ENCODE measurements at places on chromosomes 6 and 20. TPM values are rescaled to one million over a fixed set of nuclear protein-coding genes. Genes with fewer than 3 reads are reported as not detected.
A peak's percentile ranks its signal among the peaks of the same experiment; 100 is the strongest.

PTCHD4 gene
- not detected for total RNA-seq

CSNK2B gene
- 142 TPM for total RNA-seq

XKR7 gene
- total RNA-seq, result 0.58 TPM

RBM24 gene
- 2.6 TPM for total RNA-seq

RPP40 gene
- total RNA-seq, result 5.3 TPM

GRCh38 chr20:20488388-20488787 is 120.5 kb downstream of the INSM1 start:
- no peak for DNase-seq

DNA sequence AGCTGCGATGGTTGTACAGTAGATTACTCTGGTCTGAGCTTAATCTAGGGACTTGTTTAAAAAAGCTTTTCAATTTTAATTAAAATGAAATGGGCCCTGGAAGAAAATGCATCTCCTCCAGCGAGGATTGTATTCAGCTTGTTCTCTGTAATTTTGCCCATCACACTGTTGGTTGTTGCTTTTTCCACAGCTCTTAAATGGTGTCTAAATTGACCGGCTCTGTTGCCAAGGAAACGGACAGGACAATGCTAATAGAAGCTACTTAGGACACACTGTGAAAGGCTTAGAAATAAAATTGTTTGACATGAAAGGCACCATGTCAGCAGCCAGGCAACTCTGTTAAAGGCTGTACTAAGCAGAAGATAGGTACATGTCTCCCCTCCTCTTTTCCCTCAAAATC is 116.7 kb upstream of the NRSN1 start:
- peak; percentile 49 for DNase-seq

DNA sequence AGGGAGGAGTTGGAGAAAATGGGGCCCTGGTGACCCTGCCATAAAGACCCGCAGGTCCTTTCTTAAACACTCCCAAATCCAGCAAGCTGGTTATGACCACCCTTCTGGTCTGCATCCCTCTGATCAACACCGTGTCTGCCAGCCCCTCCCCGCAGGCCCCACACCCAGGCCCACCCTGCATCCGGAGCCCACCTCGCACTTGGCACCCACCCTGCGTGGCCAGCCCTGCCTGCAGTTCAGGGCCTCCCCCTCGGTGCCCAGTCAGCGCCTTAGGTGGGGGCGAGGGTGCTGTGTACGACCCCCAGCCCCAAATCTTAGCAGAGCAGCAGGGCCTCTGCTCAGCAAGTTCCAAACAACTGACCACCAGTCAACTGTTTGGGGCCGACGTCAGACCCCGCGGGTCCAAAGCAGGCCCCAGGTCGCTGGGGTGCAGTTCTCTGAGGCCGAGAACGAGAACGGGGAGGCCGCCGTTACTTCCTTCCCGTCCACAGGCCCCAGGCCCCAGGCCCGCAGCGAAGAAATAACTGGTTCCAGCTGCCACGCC is 1.2 kb downstream of the ACSS1 start:
- peak; percentile 35 for DNase-seq

SLC9A8 gene
- total RNA-seq, result 2.7 TPM

GRCh38 chr20:16388731-16389130 is 184.5 kb downstream of the KIF16B start:
- no peak for DNase-seq

DNA sequence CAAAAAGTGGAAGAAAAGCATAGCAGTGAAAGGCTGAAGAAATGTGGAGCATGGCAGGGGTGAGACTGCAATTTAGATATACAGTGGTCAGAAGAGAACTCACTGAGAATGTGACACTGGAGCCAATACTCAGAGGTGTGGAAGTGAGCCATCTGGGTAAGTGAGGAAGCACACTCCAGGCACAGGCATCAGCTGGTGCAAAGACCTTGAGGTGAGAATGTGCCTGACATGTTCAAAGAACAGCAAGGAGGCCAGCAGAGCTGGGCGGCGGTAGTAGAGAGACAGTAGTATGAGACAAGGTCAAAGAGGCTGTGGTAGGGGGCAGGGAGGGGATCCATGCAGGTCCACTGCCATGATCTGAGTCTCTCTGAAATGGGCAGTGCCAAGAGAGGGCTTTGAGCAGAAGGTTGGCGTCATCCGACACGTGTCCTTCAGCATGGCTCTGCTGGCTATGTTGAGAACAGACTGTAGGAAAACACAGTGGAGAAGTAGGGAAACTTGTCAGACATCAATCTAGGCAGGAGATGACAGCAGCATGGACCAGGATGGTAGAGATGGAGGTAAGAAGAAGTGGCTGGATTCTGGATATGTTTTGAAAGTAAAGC is 84.4 kb downstream of the PLCG1 start:
- no peak for DNase-seq

DNA sequence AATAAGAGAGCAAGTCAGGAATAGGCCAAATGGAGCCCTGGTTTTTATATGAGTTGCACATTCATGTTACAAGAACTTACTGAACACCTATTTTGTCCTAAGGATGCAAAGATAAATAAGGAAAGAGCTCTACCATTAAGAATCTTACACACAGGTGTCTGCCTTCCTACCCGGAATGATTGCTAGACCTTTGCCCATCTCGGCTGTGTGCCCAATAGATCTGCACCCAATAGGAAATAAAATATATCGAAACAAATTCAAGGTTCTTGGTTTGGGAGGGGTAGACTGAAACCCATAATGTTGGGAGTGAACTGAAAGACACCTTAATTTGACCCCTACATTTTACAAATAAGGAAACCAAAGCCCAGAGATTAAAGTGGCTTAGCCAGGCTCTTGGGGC is 48.9 kb downstream of the EDN1 start:
- DNase-seq, result no peak

- DNase-seq, result no peak
These were observed 12.8 kb upstream of the ULBP3 start for GRCh38 chr6:150081702-150082101.

DNA sequence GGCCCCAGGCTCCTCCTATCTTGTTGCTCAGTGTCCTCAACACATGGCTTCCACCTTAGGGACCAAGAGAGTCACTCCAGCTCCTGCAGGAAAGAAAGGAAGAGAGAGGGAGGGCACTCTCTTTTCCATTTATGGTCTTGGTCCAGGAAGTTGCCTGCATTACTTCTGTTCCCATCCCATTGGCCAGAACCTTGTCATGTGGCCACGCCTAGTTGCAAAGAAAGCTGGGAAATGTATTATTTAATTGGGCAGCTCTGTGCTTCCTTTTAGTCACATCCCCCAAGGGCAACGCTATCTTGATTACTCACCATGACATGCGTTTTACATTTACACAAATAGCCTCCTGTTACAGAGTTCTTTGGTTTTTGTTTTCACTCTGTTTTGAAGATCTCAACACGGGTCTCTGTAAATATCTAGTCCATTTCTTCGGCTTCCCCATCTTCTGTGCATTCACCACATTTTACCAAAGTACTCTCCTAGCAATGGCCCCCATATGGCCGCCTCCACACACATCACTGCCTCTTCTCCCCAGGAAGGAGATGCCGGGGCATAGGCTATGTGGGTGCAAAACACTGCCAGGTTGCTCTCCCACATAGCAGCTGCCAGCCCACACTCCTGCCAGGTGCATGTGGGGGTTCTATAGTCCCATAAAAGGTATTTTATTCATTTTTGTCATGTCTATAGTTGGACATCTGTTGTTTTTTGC is 35.7 kb upstream of the ZMYND8 start:
- peak; percentile 31 for DNase-seq

DNA sequence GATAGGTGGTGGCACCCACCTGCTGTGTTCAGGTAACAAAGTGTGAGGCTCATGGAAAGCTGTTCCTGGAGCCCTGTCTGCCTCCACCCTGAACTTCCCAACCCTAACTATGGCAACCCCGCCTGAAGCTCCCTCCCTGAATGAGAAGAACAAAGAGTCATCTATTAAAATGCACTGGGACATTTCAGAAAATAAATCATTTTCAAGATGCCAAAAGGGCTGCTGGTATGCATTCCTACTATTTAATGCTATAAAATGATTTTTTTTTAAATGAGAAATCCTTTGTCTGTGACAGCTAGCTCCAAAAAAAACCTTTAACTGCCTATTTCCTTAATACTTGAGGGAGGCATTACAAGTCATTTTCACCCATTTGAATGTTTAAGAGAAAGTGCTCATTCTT is 84.3 kb upstream of the MRPS10 start:
- no peak for DNase-seq

GRCh38 chr20:1663917-1664316 is 6.3 kb upstream of the SIRPG start:
- no peak for DNase-seq

CEBPB gene
- 37.1 TPM for total RNA-seq

CCM2L gene
- total RNA-seq, result 0.72 TPM

ESR1 gene
- total RNA-seq, result 1.8 TPM

DNA sequence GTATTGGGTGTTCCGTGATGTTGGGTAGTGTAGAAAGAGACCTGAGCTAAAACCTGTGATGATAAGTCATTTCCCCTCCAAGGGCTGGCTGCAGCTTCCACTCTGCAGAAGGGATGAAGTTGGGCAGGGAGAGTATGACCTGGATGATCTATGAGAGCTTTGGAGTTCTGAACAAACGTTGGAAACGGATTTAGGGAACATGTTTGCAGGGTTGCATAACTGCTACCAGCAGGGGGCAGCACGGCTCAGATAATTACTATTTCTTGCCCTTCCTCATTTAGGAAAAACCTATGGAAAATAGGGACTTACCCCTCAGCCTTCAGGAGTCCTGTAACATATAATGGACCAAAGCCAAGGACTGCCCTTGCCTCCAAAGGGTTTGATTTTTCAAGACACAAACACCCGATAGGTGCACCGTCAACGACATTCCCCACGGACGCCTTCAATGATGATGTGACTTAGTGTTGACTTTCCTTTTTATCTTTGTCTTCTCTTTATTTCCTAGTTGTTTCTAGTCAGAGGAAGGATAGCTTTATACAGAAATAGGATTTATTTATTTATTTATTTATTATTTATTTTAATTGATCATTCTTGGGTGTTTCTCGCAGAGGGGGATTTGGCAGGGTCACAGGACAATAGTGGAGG is 164.9 kb upstream of the SASH1 start:
- DNase-seq, result peak; percentile 76

HRH3 gene
- total RNA-seq, result not detected

DNA sequence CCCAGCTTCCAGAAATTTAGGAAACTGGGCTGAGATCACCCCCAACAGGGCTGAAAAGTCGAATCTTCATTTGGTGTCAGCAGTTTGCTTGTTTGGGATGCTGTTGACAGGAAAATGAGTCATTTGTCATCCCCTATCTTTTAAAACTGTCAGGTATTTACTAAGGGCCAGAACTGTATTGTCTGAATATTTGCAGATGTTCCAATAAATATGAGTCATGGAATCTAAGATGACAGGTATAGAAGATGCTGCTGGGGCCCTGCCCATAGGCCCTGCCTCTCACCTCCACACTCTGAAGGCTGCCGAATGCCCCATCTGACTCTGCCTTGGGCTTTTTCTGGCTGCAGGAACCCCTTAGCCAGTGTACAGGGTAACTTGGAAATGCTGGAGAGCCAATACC is 3.9 kb downstream of the ETV7 start:
- no peak for DNase-seq

SNAP91 gene
- total RNA-seq, result not detected

DNA sequence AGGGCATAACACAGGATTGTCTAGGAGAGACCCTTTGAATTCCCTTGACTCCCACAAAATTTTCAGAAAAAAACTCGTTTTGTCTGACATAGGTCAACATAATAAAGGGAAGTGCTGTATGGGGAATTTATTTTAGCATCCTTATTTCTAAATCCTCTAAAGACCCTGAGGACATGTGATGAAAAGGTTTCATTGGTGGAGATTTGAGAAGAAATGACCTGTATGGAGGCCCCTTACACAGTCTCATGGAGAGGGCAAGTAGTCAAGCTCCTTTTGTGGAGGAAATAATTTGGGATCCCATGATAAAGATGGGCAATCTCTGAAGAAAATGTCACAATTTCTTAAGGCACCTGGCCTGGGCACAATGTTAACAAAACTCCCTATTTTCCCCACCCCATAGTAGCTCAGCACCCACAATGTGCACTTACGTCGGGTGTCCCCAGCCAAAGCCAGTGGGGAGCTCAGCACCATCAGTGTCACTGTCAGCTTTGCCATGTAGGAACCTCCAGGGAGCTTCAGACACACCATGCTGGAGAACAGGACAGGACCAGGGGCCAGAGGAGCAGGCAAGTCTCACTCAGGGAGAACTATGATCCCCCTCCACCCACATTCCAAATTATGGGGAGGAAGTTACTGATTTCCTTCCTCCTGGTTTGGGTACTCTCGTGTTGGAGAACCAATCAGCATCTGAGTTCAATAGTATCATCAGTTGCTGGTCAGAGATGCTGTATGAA is at the start of gene HLA-DRB5:
Gene HLA-DRB5, minus strand, starts transcription at position 591 of the 734 bp plus-strand sequence. Its CDS starts 63 bp downstream, at position 528.
- DNase-seq, result peak; percentile 4

GRCh38 chr6:34638834-34639736 is 57.5 kb downstream of the ILRUN start:
- no peak for DNase-seq

DNA sequence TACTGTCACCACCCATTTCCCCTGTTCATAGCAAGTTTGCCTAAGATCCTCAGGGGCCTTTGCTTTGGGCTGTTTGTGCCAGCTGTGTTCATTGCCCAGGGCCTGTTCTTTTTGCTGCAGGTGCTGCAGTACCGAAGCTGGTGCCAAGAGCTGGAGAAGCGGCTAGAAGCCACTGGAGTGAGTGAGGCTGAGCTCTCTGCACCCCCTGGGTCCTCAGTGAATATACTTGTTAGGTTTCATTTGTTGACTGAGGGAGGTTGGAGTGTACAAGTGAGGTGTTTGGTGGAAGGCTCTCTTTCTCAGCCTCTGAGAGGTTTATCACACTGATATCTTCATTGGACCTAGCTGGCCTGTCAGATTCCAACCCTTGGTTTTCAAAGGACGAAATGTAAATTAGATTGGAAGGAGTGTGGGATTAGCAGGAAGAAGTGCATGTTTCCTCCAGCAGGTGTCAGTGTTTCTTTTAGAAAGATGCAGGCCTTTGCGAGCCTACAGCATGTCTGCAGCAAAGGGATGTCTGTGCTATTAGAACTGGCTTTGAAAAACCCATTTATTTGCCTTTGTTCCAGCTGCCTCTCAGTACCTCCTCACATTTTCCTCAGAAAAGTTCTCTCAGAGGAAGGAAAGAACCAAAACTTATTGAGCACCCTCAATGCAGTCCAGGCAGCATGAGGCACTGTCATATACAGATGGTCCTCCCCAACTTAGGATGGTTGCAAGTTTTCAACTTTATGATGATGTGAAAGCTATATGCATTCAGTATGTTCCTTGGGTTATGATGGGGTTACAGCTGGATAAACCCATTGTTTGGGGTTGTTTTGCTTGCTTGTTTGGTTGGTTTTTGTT is 8.3 kb downstream of the CEP250 start:
- peak; percentile 58 for DNase-seq

Data from stomach (tissue), 19 donors.